Hematopoietic multipotent progenitor cell treated with erythropoietin and hydrocortisone succinate and interleukin-3 and kit ligand, for 4 days (in vitro differentiated cells): ENCODE measurements at places on chromosomes 12 and 14.

GRCh38 chr14:84969501-84969900 lies 560.4 kb upstream of the FLRT2 start:
- DNase-seq: no peak

GRCh38 chr12:16526693-16527092 lies 79.3 kb downstream of the LMO3 start:
- DNase-seq: no peak

DNA sequence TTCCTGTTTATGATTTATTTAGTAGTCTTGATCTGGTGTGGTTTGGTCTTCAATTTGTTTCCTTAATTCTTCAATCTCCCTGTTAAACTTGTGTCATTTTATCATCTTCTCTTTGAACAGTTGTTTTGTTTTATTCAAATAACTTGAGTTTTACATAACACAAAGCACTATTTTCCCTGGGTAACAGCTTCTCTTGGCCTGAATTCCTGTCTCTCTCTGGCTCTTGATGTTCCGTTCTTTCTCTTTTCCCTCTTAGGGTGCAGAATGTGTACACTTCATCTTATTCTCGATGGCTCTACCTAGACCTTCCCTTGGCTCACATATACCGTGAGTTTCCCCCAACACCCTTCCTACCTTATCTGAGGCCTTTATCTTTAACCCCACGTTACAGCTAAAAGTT lies 36.8 kb upstream of the VPS33A start:
- no peak for DNase-seq

GRCh38 chr12:9951026-9951675 lies 19.0 kb upstream of the CLEC2A start:
- DNase-seq: peak; percentile 74

- no peak for DNase-seq
Measured at GRCh38 chr12:19373586-19373985, 65.7 kb upstream of the AEBP2 start.

- DNase-seq: no peak
Measured at GRCh38 chr14:56794088-56794556, 16.2 kb downstream of the OTX2 start.

- no peak for DNase-seq
Measured at GRCh38 chr12:41211448-41211847, 23.3 kb downstream of the PDZRN4 start.

- DNase-seq: peak; percentile 25
Measured at GRCh38 chr12:80988986-80989385, 51.3 kb upstream of the LIN7A start.

- DNase-seq: no peak
Measured at GRCh38 chr12:77569876-77570275, 260.8 kb upstream of the NAV3 start.

- DNase-seq: no peak
Measured at GRCh38 chr12:106078358-106079010, 60.3 kb downstream of the NUAK1 start.
